ENCODE measurements at places on chromosomes 12 and 14. TPM values are rescaled to one million over a fixed set of nuclear protein-coding genes. Genes with fewer than 3 reads are reported as not detected.

GRCh38 chr12:3723916-3724805, 28.7 kb downstream of the CRACR2A start:
- no peak for DNase-seq

GRCh38 chr14:53947094-53947445, 9.6 kb downstream of the BMP4 start:
- no peak for DNase-seq

DNA sequence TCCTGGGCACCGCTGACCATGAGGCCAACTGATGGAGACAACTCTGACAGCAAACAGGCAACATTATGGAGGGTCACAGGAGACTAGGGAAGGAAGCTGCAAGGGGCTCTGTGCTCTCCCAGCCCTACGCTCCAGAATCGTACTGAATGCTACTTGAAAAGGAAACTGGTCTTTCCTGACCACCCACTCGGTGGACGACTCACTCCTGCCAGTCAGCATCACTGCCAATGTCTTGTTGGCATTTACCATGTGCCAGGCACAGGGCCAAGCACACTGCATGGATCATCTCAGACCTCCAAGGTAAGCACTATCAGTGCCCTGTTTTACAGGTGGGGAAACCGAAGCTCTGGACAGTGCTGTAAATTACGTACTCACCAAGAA, 38.0 kb downstream of the CCDC85C start:
- DNase-seq = no peak

DNA sequence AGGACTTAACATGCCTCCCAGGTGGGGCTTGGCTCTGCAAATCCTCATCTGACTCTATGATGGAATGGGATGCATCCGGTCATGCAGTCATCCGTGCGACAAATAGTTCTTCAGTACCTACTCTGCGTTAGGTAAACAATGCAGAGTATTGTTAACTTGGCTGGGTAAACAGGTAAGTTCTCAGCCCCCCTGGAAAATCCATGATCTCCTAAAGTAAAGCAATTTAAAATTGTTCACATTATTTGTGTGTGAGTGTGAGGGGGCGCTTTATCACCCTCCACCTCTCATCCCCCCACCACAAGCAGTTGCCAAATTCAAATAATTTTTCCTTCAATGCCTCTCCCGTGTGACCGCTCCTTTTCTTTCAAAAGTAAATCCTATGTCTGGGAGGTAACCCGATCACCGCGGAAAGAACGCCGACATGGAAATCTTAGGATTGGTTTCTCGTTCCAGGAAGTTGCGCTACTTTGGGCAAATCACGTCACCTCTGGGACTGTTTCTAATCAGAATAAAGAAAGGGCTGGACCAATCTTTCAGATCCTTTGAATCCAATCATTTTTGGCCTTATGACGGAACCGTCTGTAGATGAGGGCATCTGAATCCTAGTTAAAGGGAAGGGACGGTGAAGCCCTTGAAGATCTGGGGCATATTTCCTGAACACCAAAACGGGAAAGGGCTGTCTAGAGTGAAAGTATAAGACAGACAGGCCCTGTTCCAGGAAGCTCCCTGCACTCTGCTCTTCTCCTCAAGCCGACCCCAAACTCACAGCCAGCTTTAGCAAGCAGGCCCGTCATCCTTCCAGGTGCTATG, 44.0 kb upstream of the SINHCAF start:
- no peak for DNase-seq

GRCh38 chr14:100666403-100666802, 60.3 kb upstream of the DLK1 start:
- DNase-seq = no peak

GRCh38 chr14:97359341-97359740, 562.2 kb downstream of the VRK1 start:
- DNase-seq = no peak

DNA sequence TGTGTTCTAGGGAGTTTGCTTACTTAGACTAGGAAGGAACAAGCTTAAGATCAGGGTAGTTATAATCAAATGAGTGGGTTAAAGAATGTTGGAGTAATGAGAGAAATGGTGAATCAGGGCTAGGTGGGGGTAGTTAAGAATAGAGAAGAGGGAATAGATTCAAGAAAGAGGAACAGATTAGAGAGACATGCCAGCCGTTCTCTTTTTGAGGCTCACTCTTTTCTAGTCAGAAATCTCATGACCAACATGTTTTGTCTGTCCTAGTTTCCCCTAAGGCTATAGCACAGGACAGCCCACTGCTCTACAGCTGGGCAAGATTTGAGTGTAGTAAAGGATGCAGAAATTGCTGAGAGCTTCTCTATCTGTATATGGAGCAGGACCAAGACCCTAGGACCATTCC, 258.4 kb downstream of the AKAP6 start:
- no peak for DNase-seq

- no peak for DNase-seq
Observed at GRCh38 chr12:32788405-32788804, 32.7 kb upstream of the YARS2 start.

DNA sequence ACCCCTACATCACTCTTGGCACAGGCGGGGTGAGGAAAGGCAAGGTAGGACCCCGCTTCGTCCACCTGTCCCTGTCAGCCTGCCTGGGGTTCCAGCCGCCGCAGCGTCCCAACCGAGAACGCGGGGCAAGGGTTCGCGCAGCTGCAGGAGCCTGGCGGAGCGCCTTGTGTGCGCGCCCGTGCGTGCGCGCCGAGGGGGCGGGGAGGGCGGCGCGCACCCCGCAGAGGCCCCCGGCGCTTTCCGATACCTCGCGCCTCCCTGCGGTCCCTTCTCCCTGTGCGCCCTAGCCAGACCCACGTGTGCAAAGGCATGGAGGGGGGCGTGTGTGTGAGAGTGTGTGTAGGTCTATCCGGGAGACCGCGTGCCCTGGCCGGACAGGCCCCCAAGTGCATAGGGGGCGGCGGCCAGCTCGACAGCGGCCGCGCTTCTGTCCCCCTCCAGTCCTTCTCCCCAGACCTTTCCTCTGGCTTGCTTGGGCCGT, 122.4 kb downstream of the TSPAN9 start:
- DNase-seq = no peak

DNA sequence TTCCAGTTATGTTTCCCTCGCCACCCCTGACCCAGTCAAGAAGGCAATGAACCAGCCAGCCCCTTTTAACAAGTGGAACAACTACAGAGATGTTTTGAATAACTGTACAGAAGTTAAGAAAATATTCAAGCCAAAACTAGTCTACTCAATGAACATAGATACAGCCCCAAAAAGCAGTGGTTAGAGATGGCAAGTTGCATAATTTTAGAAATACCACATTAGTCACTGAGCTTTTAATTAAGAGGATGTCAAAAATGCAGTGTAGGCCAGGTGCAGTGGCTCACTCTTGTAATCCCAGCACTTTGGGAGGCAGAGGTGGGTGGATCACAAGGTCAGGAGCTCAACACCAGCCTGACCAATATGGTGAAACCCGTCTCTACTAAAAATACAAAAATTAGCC, 27.2 kb downstream of the PROX2 start:
- no peak for DNase-seq

DNA sequence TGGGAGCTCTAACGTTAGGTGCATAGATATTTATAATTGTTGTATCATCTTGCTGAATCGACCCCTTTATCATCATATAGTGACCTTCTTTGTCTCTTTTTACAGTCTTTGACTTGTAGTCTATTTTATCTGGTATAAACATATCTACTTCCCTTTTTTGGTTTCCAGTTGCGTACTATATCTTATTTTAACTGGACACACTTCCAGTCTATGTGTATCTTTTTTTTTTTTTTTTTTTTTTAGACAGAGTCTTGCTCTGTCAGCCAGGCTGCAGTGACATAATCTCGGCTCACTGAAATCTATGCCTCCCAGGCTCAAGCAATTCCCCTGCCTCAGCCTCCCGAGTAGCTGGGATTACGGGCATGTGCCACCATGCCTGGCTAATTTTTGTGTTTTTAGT, 41.9 kb upstream of the ZFP36L1 start:
- no peak for DNase-seq

DAO gene
- total RNA-seq = not detected

KRT79 gene
- not detected for total RNA-seq

CD4 gene
- 0.07 TPM for total RNA-seq

ADCY4 gene
- total RNA-seq = 8.0 TPM

ADAMTS20 gene
- total RNA-seq = under 0.01 TPM
